ENCODE measurements at places on chromosomes 1 and 21.

DNA sequence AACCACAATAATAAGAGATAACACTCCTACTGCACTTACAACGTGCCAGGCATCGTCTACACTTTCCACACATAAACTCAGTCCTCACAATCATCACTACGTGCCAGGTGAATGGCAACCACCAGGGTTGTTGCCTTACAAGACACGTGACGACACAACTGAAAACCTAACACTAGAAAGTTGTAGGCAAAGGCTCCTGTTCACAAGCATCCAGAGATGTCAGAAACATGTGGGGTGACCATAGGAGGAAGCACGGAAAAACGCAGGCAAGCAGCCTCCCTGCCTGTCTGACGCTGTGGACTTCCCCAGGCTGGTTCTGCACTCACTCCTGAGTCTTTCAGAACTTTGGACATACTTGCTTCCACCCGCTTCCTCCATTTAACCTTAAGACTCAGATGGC, 7.0 kb downstream of the CAPZB start:
- DNase-seq: no peak

GRCh38 chr21:41778930-41779600, 12.2 kb upstream of the RIPK4 start:
- no peak for DNase-seq

DNA sequence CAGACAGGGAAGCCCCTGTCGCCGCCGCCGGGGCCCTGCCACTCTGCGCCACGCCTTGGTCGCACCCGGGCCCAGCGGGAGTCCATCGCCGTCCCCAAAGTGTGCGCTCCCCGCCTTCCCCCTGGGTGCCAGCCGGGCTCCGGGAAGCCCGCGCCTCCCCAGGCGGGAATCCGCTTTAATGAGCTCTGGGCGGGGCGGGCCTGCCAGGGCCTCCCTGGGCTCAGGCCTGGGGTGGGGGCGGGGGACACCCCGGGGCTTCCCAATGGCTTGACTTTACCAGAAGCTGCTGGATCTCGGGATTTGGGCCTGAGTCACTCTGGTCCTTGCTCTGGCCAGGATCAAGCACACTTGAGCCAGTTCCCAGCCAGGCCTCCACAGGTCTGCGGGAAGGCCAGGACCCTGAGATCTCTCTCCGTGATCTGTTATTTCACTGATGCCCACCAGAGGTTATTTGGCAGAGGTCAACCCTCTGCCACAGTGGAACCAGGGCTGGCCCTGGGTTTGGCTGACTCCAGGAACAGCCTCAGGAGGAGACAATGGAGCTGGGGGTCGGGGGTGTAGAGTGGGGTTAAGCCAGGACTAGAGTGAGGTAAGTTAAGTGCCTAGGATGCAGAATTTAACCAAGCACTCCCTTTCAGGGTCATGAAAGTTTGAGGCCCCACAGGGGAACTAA, 178.4 kb upstream of the EDN2 start:
- DNase-seq: peak; percentile 83

- no peak for DNase-seq
These were observed 155.6 kb downstream of the PLPP3 start for GRCh38 chr1:56423716-56424115.

- no peak for DNase-seq
These were observed 2.4 kb downstream of the UROD start for GRCh38 chr1:45014321-45015028.

DNA sequence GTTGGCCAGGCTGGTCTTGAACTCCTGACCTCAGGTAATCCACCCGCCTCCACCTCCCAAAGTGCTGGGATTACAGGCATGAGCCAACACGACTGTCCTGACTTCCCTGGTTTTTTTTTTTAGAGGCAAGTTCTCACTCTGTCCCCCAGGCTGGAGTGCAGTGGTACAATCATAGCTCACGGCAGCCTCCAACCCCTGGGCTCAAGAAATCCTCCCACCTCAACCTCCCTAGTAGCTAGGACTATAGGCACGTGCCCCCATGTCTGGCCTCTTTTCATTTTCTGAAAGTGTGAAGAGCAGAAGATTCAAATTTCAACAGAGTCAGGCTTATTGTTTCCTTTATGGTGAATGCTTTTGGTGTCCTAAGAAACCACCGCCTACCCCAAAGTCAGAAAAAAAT, 21.7 kb upstream of the SOX13 start:
- DNase-seq: no peak

- DNase-seq: no peak
These were observed 84.5 kb downstream of the ATP6V1G3 start for GRCh38 chr1:198455966-198456365.

- DNase-seq: peak; percentile 29
These were observed 22.4 kb upstream of the BCAR3 start for GRCh38 chr1:93704052-93704451.

DNA sequence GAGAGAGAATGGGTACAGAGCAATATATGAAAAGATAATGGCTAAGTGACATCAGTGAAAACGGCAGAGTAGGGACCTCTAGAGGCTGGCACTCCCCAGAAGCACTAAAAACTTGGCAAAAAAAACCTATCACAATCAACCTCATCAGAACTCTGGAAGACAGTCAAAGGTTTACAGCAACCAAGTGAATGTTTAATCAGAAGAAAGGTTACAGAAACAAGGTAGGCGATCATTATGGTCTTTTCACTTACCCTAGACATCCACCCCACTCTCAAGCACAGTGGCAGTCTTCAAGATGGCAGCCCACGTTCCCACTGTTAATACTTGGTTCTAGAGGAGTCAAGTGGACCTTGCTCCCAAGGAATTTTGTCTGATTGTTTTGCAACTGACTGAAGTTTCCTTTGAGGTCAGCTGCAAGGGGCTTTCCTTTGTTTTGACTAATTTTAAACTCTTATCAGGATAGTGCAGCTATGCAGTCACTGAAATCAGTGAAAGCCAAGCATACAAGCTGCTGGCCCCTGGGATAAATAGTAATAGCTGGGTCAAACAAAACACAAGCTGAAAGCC, 7.2 kb downstream of the KIFAP3 start:
- no peak for DNase-seq

- DNase-seq: no peak
These were observed 64.8 kb upstream of the MRPS6 start for GRCh38 chr21:34008618-34009017.

DNA sequence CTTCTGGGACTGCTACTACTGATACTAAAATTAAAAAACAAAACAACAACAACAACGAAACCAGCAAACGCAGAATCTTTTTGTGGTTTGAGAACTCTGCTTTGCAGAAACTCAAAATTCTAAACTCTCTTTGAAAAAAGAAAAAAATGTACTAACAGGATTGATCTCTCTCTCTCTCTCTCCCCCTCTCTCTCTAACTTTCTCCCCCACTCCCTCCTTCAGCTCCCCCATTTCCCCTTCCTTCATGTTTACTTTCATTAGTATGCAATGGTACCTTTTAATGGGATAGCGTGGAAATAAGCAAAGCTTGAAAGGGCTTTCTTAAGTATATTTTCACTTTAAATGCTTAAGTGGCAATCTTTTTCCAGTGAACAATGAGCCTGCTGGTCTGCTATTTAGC, 562.6 kb upstream of the ADGRL2 start:
- DNase-seq: no peak

DNA sequence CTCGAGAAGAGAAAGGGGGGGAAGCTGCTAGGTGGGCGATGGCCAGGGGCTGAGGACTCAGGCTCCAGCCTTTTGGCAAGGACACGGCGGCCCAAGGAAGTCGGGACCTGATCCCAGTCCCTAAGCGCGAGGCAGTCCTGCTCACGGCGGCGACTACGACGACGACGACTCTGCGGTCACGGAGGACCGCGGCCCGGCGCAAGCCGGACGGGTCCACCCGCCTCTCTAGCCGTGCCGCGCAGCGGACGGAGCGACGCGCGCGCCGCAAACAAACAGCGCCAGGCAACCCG, 401 bp downstream of the WNT9A start:
- no peak for DNase-seq

GRCh38 chr1:152565535-152566215, 905 bp downstream of the LCE3E start:
- no peak for DNase-seq

DNA sequence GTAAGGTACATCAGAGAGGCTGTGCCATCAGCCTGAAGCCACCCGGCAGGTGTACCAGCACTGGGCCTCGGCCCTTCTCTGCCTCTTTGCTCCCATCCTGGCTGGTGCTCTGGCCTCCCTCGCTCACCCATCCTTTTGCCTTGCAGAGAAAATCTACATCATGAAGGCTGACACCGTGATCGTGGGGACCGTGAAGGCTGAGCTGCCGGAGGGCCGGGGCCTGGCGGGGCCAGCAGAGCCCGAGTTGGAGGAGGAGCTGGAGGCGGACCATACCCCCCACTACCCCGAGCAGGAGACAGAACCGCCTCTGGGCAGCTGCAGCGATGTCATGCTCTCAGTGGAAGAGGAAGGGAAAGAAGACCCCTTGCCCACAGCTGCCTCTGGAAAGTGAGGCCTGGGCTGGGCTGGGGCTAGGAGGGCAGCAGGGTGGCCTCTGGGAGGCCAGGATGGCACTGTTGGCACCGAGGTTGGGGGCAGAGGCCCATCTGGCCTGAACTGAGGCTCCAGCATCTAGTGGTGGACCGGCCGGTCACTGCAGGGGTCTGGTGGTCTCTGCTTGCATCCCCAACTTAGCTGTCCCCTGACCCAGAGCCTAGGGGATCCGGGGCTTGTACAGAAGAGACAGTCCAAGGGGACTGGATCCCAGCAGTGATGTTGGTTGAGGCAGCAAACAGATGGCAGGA, 24.5 kb upstream of the TNFRSF1B start:
- DNase-seq: no peak

GRCh38 chr1:235919833-235920441, 53.2 kb upstream of the LYST start:
- DNase-seq: no peak

DNA sequence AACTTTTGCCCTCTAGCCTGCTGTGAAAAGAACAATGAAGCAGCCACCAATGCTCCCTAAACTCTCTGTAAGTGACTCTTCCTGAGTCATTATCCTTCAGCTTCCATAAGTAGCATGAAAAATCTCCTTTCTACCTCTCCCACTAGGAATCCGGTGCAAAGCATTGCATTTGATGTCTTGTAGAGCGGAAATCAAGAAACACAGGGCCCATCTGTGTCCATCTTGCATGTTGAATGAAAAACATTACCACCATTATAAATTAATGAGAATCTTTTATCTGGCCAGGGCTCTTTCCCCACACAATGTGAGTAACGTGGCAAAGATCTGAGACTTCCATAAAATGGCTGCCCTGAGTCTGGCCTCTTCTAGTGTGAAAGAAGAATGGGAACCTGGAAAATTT, 324.4 kb downstream of the ADGRL2 start:
- no peak for DNase-seq

- no peak for DNase-seq
These were observed 12.2 kb downstream of the TTC13 start for GRCh38 chr1:230966358-230966873.

GRCh38 chr1:117662667-117663066, 56.8 kb downstream of the TENT5C start:
- DNase-seq: no peak

DNA sequence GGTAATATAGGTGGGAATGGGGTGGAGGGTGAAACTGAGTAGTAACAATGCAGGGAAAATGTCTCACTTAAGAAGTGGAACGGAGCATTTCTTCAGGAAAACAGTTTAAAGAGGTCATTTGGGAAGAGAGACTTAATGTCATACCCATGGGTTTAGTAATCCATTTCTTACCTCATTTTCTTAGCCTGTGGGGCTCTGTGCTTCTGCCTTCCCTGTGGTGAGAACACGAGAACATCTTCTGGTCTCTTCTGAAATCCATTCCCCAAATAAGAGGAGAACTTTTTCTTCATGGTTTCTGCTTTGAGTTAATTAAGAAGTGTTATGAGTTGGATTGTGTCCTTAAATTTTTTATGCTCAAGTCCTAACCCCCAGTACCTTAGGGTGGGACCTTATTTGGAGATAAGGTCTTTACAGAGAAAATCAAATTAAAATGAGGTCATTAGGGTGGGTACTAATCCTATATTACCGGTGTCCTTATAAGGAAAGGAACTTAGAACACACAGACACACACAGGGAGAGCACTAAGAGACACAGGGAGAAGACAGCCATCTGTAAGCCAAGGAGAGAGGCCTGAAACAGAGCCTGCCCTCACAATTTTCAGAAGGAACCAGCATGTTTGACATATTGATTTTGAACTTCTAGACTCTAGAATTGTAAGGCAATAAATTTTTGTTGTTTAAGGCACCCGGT, 5.4 kb downstream of the CCDC190 start:
- no peak for DNase-seq

DNA sequence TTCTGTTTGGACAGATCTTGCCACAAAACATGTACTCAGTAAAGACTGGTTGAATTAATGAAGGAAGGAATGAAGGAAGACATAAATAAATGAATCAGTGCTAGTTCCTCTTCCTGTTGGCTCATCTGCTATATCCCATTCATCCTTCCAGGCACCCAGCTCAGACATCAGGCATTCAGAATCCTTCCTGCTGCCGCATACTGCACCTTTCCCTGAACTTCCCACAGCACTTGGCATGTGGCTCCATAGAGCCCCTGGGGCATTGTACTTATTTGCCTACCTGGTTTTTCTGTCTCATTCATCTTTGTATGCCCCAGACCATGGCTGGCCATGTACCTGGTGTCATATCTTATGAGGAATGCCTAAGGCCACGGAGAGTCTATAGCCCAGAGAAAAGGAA, 34.4 kb upstream of the ZNF648 start:
- no peak for DNase-seq

DNA sequence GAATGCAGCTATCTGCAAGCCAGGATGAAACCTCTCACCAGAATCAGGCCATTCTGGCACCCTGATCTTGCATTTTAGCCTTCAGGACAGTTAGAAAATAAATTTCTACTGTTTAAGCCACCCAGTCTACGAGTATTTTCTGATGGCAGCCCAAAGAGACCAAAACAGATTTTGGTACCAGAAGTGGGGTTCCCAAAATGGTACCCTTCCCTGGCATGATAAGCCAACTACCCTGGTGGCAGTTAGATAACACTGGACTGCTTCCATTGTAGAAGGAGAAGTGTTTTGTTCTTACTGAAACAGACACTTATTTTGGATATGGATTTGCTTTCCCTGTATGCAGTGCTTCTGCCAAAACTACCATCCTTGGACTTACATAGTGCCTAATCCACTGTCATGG, 115.0 kb downstream of the CSMD2 start:
- no peak for DNase-seq

GRCh38 chr1:107789817-107790524, 175.0 kb downstream of the VAV3 start:
- DNase-seq: no peak

All from coronary artery (tissue), 2 donors.